T-helper 17 cell (primary cell): ENCODE measurements at places on chromosomes 3 and 15. TPM values are rescaled to one million over a fixed set of nuclear protein-coding genes. Genes with fewer than 3 reads are reported as not detected.

DNA sequence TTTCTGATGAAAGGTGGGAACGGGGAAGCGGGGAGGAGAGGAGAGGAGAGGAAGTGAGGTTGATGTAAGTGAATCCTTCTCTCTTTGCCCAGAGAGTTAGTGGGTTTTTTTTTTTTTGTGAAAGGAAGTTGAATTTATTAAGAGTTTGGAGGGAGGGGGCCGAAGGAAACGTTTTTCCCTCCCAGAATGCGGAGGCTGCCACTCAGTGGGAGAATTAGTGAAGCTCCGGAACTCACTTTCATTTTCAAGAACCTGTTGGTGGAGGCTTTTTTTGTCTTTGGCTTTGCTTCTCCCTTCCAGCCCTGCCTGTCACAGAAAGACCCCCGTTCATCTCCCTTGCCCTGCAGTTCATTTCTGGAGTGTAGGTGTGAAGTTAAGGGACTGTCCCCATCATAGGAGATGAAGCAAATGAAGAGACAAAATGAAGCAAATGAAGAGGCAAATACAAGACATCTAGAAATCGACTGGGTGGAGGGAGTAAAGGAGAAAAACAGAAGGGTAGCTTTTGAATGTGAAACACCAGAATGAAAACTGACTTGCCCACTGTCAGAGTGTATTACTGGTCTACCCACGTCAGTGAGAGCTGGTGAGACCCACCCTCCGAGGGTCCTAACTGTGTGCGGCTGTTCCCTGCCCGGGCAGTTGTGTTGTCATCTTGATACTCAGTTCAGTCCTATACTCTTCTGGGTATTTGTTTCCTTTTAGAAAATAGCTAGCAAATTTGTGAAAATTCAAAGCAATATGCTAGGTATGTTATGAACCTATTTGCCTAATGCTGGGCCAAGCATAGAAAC lies 91.5 kb downstream of the ITPR1 start:
- peak overlapping the region; percentile 92 for H3K4me3 ChIP-seq
- peaks cover 62% of the 10 kb centered on the region for H3K4me1 ChIP-seq
- H3K36me3 ChIP-seq: no peaks in the 10 kb centered on the region
- H3K27ac ChIP-seq: peak overlapping the region; percentile 92

DNA sequence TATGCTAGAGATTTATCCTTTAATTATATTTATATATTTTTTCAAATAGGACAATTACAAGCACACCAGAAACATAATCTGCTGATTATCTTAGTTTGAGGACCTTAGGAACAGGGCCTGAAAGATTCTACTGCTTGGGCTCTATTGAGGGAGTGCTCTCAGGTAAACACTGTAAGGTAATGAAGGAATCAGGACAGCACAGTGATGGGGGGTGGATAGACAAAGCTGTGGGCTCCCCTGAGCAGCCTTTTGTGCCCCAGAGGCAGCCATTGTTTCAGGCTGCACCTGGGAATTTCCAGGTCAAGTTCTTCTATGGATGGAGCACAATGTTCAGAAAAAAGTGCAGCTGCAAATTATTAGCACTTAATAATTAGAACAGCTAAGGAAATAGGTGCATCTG lies 848.0 kb upstream of the CADM2 start:
- H3K27me3 ChIP-seq: no peaks in the 10 kb centered on the region
- no peak overlapping the region for H3K27ac ChIP-seq
- no peaks in the 10 kb centered on the region for H3K36me3 ChIP-seq
- no peak for DNase-seq
- no peak overlapping the region for H3K4me3 ChIP-seq

- H3K4me3 ChIP-seq: no peak overlapping the region
- no peak overlapping the region for H3K27ac ChIP-seq
- no peaks in the 10 kb centered on the region for H3K27me3 ChIP-seq
- DNase-seq: no peak
Measured at GRCh38 chr15:89836267-89837133, 21.8 kb upstream of the ANPEP start.

DNA sequence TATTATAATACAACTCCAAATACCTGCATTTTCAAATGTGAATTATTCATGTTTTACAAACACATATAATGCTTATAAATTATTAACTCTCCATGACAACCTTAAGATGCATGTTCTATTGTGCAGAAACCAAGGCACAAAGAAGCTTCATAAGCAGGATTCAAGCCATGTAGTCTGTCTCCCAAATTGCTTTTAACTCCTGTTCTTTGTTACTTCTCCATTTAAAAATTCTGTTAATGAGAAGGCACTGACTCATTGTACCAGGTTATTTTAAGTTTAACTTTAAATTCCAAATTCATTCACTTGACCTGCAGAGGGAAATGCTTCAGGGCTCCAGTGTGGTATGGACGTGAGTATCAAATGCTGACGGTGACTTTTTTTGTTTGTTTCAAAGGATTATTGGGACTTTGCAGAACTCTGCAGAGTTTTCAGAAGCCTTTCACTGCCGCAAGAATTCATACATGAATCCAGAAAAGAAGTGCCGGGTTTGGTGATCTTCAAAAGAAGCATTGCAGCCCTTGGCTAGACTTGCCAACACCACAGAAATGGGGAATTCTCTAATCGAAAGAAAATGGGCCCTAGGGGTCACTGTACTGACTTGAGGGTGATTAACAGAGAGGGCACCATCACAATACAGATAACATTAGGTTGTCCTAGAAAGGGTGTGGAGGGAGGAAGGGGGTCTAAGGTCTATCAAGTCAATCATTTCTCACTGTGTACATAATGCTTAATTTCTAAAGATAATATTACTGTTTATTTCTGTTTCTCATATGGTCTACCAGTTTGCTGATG lies 100.0 kb downstream of the MME start:
- no peaks in the 10 kb centered on the region for H3K27me3 ChIP-seq
- H3K4me3 ChIP-seq: no peak overlapping the region
- no peaks in the 10 kb centered on the region for H3K36me3 ChIP-seq
- no peak for DNase-seq

- no peak for DNase-seq
- peaks cover 8% of the 10 kb centered on the region for H3K36me3 ChIP-seq
- no peaks in the 10 kb centered on the region for H3K27me3 ChIP-seq
- H3K4me1 ChIP-seq: peaks cover 27% of the 10 kb centered on the region
- no peak overlapping the region for H3K27ac ChIP-seq
- H3K4me3 ChIP-seq: no peak overlapping the region
Measured at GRCh38 chr3:131387796-131388489, 6.4 kb downstream of the NUDT16 start.

- no peaks in the 10 kb centered on the region for H3K36me3 ChIP-seq
- no peak for DNase-seq
- peaks cover 4% of the 10 kb centered on the region for H3K4me1 ChIP-seq
- no peak overlapping the region for H3K4me3 ChIP-seq
- H3K27ac ChIP-seq: no peak overlapping the region
Measured at GRCh38 chr3:126952983-126953660, 29.8 kb upstream of the PLXNA1 start.

GRCh38 chr3:159482994-159483367 lies 505.7 kb upstream of the IL12A start:
- no peaks in the 10 kb centered on the region for H3K4me1 ChIP-seq
- no peaks in the 10 kb centered on the region for H3K36me3 ChIP-seq
- no peak for DNase-seq
- no peak overlapping the region for H3K27ac ChIP-seq

Gene NR1I2
- total RNA-seq: 0.20 TPM

Gene PPM1L
- 14.6 TPM for total RNA-seq

Gene EFHB
- total RNA-seq: 1.0 TPM

Gene PARL
- total RNA-seq: 38.3 TPM

Gene APPL1
- 22.3 TPM for total RNA-seq
